ENCODE measurements at places on chromosomes 11 and 22.

DNA sequence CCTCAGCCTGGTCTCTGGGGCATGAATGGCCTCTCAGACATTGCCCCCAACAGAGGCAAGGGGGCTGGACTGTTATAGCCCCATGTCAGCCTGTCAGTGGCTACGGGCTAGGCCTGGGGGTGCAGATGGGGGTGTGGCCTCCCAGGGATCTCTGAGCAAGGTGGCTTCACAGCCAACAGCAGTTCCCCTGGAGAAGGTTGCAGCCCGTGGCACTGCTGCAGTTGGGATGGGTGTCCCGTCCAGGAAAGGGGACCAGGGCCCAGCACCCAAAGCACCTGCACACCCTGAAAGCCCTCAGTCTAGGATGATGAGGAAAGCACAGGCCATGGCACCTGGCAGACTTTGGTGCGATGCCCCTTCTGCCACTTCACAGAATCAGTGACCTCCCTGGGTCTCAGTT is 101.3 kb downstream of the TP53I11 start:
- no peak for DNase-seq

GRCh38 chr11:748007-748359 is 719 bp downstream of the TALDO1 start:
- peak; percentile 36 for DNase-seq

DNA sequence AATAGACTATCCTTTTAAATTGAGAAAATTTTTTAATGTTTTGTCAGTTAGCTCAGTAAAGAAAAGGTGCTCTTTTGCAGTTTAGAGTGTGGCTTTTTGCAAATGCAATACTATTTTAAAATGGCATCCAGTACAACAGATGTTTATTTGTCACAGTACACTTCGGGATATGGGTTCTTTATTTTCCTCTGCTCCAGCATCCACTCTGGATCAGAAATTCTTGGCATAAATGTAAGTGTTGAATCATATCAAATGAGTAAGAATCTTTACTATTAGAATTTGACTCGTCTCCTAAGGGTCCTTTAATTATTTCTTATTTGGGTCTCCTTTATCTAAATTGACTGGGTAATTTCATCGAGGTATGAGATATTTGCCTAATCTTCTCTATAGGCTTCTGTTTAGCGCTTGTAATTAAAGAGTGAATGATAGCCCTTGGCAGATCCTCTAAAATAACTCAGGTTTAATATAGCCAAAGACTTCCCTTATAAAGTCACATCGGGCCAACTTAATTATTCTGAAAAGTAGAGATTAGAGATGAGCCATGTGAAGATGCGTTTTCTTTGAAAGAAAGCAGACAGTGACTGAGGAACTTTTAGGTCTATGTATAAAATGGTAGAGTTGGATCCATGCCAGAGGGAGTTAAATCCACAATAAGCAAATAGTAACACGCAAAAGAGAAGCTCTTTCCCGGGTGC is 132.7 kb downstream of the CASP12 start:
- DNase-seq, result no peak

- DNase-seq, result peak; percentile 23
Observed at GRCh38 chr11:76805206-76805913, 22.2 kb downstream of the TSKU start.

DNA sequence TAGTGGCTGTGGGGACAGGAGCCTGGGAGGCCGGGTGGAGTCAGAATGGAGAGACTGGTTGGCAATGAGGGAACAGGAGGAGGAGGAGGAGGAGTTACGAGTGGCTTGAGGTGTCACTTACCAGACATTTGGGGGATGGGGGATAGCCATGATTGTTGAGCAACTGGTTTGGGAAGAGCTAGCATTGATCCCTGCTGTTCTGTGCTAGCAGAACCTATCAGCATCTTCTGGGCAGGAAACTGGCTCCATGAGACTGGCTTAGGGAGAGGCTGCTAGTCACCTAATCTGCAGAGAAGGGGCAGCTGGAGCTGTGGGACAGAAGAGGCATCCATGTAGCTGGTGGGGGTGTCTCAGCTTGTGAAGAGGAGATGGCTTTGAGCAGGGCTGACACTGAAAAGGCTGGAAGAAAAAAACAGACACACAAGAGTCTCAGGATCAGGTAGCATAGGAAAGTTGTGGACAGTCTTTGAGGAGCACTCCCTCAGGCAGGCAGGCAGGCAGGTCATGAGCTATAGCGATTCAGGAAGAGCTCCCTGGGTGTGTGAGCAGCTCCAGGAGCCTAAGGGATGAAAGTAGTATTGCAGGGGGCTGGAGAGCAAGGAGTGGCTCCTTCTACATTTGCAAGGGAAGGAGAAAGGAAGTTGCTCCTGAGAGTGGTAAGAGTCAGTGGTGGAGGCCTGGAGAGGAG is 22.3 kb downstream of the PIK3IP1 start:
- no peak for DNase-seq

- no peak for DNase-seq
Observed at GRCh38 chr11:105148241-105148640, 8.7 kb upstream of the CARD18 start.

GRCh38 chr11:108115500-108116140 is 5.7 kb upstream of the ACAT1 start:
- DNase-seq, result peak; percentile 87

- peak; percentile 12 for DNase-seq
Observed at GRCh38 chr22:38353701-38354100, 36.5 kb upstream of the CSNK1E start.

DNA sequence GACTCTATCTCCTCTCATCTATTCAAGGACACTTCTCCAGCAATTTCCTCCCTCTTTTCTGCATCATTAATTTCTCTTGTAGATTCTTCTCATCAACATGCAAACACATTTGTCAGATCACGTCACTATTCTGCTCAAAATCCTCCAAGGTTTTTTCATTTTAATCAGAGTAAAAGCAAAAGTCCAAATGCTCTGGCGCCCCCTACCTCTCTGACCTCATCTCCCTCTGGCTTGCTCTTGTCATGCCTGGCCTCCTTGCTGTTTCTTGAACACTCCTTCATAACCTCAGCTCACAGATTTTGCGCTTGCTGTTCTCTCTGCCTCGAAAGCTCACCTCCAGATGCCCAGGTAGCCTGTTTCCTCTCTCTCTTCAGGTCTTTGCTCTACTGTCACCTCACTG is 22.4 kb downstream of the RTCB start:
- peak; percentile 31 for DNase-seq
